ENCODE measurements at places on chromosomes 3 and 15. TPM values are rescaled to one million over a fixed set of nuclear protein-coding genes. Genes with fewer than 3 reads are reported as not detected.

The CTXN2 gene
- total RNA-seq, result not detected

The CRYGS gene
- 2.5 TPM for total RNA-seq

The MAP6D1 gene
- total RNA-seq, result 31.3 TPM

GRCh38 chr3:74463515-74463914 is 150.9 kb downstream of the CNTN3 start:
- no peak for DNase-seq

- DNase-seq, result no peak
Measured at GRCh38 chr15:49844390-49844789, 223.5 kb downstream of the DTWD1 start.

DNA sequence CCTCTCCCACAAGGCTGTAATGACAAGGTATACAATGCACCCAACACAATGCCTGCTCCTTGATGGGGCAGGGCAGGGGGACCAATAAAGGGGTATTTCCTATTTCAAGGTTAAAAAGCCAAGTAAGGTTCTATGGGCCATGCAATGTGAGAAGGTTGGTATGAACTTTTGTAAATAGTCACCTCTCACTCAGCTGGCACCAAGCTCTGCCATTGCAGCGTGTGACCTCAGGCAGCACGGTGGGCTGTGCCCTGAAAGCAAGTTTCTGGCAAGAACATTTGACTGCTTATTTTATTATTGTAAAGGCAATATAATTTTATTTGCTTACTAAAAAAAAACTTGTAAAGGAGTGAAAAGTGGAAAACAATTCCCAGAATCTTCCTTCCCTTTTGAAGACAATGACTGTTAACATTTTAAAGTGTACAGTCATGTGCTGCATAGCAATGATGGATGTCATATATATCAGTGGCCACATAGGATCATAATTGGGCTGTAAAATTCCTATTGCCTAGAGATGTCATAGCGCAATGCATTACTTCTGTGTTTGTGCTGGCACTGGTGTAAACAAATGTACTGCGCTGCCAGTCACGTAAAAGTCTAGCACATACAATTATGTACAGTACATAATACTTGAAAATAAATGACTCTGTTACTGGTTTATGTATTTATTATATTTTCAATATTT is 167.3 kb upstream of the RORA start:
- DNase-seq, result no peak

DNA sequence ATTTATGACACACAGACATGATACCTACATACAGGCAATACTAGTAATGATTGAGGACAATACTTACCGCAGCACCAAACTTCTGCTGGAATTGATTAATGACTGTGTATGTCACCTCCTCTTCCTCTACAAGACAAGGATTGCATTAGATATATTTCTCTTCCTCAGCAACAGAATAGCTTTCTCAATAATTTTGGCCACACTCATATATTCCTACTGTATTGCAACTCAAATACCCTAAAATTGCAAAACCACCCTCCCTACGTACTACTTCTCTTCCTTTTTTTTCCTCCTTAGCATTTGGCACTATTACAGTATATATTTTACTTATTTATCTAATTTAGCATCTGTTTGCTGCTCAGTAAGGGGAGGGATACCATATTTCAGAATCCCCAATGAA is 14.8 kb downstream of the EXD1 start:
- DNase-seq, result no peak
